Head of caudate nucleus (tissue), 42 donors: ENCODE measurements at places on chromosomes 16 and 17.

GRCh38 chr16:78976212-78976611 lies 624.3 kb downstream of the MAF start:
- no peak for DNase-seq

DNA sequence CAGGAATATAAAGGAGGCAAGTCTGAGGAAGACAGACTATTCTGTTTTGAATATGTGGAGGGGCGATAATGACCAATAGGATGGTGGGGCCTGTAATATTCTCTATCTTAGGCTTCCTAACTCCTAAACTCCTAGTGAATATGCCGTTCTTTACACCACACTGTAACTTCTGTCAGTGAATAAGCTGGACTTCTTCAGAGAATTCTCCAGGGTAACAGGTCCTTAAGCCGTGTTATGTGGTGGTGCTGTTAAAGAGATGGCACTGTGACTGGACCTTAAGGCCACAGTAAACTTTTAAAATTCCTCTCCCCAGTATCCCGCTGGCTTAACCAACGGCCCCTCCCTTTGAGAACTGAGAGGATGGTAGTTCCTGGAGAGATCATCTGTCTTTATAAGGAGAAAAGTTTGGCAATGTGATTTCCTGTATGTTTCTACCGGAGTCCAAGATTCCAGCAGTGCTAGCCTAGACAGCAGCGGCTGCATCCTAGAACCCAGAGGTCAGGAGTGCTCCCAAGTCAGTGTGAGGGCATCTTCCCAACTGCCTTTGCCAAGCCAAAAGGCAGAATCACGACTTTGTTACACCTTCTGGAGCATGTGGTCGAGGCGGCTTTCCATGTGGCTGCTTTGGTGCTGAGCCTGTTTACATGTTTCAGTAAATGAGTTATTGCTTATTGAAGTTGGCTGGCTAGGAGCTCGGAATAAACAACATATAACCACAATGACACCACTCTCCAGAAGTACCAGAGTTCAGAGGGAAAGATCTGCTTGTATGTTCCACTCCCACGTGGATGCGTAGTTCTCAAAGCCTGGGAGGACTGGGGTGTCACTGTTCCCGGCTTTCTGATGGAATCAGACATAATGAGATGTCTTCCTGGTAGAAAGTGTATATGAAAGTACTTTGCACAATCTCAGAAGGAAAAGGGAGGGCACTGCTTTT lies 41.0 kb downstream of the TUBD1 start:
- no peak for DNase-seq

GRCh38 chr17:16351831-16352230 lies 1.4 kb downstream of the CENPV start:
- no peak for DNase-seq

- DNase-seq: no peak
Measured at GRCh38 chr17:65418622-65419021, 142.8 kb downstream of the AXIN2 start.

GRCh38 chr16:84800158-84800978 lies 19.4 kb upstream of the CRISPLD2 start:
- no peak for DNase-seq
